ENCODE measurements at places on chromosomes 1 and 21.

- no peak for DNase-seq
Measured at GRCh38 chr1:154186852-154187501, 4.9 kb downstream of the TPM3 start.

DNA sequence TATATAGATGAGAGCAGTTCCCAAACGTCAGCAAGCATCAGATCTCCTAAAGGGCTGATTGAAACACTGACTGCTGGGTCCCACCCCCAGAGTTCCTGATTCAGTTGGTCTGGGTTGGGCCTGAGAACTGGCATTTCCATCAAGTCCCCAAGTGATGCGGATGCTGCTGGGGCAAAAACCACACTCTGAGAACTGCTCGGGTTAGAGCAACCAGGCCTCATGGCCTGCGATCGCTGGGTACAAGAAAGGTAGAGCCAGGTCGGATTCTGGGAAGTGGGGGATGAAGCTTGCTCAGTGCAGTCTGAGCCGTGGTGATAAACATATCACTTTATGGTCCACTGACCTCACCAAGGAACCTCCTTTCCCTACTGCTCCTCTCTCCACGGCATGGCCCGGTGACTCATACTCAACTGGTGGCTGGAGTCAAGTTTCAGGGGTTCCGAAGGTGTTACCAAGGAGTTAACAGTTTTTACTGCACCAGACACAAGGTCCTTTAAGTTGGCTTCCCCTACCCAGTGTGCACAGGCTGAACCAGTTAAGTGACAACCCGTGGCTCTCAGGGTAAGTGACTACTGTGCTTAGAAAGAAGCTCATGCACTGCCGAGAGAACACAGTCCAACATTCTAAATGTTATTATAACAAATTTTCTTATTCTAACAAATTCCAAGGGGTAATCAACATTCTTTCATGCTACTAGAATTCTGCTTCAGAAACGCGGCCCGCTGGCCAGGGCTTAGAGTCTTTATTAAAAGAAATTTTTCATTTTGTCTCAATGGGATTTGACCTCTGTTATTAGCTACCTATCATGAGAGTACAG is 153.5 kb downstream of the TGFBR3 start:
- peak; percentile 70 for DNase-seq

DNA sequence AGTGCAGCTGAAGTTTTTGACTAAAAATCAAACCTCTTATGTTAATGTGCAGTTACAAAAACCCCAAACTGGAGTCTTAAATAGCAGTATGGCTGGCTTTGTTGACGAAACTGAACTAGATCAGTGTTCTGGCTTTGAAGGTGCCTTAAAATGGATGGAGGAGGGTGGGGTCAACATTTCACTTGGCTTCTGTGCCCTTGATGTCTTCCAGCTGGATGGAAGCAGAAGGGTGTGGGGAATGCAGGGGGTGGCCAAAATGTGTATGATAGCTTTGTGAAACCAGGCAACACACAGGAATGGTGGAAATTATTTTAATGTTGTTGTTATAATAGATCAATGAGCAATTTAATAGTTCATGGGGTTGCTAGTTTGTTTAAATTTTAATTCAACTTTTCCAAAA is 96.8 kb upstream of the C1orf105 start:
- DNase-seq, result no peak

DNA sequence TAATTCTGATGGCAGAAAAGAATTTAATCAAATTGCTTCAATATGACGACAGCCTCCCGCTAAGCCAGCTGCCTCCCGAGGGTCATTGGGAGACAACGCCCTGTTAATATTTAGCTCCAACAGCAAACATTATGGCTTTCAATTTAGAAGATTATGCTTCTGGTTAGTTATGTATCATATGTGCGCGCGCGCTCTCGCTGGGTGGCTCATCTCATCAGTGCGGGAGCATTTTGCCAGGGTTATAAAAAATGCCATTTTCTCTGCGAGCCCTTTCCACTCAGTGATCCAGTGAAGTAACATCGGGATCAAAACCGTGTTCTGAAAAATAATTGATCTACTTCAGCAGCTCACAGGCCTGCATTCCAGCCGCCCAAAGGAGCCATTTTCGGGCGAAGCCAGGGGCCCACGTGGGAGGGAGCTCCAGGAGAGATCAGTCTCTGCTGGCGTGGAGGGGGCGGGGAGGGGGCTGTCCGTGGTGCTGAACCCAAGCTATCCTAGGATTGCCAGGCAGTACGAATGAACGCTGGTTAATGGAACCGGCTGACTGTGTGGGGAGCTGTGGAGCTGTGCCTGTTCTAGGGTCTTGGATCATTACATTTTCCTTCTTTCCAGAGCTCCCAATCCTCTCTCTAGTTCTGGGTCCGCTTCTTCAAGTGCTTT is 219.1 kb upstream of the ZC3H12A start:
- DNase-seq, result peak; percentile 16

DNA sequence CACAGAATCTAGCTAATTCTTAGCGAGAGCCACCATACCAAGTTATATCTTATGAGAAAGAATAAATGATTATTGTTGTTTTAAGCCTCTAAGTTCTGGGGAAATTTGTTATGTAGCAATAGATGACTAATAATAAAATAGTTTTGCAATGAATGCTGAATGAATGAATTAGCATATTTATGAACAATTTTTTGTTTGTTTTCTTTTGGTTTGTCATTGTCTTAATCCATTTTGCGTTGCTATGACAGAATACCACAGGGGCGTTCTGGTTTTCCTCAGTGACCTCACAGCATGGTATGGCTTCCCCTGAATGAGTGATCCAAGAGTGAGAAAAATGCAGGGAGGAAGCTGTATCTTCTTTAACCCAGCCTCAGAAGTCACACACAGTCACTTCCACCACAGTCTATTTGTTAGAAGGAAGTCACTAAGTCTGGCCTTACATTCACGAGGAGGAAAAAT is 53.8 kb upstream of the HPDL start:
- peak; percentile 78 for DNase-seq

DNA sequence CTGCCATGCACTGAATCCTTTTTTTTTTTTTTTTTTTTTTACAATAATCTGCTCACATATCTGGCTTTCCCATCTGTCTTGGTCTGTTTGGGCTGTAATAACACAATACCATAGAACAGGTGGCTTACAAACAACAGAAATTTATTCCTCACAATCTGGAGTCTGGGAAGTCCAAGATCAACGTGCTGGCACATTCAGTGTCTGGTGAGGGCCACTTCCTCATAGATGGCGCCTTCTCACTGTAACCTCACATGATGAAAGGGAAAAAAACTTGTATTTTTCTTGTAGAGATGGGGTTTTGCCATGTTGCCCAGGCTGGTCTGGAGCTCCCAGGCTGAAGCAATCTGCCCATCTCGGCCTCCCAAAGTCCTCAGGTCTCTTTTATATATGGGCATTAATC is 13.0 kb upstream of the PARP1 start:
- no peak for DNase-seq

GRCh38 chr21:15755125-15755524 is 25.3 kb downstream of the USP25 start:
- no peak for DNase-seq

DNA sequence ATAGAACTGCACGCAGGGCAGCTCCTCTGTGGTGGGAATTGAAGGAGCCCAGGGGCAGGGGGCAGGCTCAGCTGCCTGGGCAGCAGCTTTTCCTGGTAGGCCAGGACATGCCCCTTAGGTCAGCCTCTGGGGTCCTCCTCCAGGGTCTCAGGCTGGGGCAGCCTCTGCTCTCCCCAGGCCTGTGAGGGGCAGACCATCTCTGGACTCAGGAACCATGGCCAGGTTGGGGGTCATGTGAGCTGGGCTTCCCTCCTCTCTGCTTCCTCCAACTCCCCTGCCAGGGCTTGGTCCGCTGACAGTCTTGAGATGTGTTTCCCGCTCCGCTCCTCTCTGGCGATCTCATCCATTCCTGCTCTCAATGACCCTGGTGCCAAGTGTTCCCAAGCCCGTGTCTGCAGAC is 5.7 kb downstream of the C1orf210 start:
- DNase-seq, result no peak

DNA sequence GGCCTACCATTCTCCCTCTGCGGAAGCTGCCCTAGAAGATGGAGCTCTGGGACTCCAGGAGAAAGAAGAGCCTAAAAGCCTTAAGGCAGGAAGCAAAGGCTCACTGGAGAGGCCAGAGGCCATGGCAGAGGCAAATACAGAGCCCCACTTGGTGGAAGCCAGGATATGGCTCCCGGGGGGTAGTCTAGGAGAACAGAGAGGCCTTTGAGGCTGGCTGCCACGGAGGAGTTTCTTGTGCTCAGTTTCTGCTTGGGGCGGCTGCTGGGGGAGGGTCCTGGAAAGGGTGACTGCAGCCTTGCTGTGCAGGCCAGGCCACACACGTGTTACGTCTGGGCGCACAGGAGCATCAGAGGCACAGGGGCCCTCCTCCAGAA is 5.4 kb downstream of the CC2D1B start:
- no peak for DNase-seq

- DNase-seq, result no peak
Measured at GRCh38 chr1:98675282-98675681, 13.8 kb downstream of the SNX7 start.

GRCh38 chr1:226453015-226453704 is 45.3 kb upstream of the PARP1 start:
- DNase-seq, result no peak

DNA sequence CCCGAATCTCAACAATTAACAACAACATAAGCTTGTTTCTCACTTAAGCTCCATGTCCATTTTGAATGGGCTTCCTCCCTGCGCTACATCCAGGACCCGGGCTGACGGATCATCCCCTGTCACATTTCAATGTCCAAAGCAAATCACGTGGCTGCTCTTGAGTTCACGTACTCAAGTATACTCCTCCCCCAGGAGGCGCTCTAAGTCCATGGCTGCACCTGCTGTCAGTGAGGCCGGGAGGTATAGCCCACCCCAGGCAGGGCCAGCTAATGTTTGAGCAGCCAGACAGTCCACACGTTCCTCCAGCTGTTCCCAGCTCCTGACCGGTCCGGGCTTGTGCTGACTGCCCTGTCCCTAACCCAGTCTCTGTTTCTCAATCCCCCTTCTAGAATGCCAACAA is 220.8 kb downstream of the SLC35F3 start:
- no peak for DNase-seq

- DNase-seq, result no peak
Measured at GRCh38 chr1:242568666-242569065, 44.2 kb upstream of the PLD5 start.

DNA sequence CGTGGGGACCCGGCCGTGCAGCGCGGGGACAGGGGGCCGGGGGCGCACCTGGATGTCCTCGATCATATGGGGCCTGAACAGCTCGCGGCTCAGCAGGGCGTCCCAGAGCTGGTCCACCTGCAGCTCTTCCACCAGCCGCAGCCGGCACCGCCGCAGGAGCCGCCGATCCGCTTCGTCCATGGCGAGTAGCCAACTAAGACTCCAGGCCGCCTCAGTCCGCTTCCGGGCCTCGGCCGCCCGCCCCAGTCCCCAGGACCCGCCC is at the start of gene CASP9:
Gene CASP9, minus strand, starts transcription at position 195 of the 262 bp plus-strand sequence. Its CDS starts 15 bp downstream, at position 180.
- no peak for DNase-seq

All from fibroblast of skin of scalp (primary cell).